ENCODE measurements at places on chromosomes 2 and 18. TPM values are rescaled to one million over a fixed set of nuclear protein-coding genes. Genes with fewer than 3 reads are reported as not detected.

DNA sequence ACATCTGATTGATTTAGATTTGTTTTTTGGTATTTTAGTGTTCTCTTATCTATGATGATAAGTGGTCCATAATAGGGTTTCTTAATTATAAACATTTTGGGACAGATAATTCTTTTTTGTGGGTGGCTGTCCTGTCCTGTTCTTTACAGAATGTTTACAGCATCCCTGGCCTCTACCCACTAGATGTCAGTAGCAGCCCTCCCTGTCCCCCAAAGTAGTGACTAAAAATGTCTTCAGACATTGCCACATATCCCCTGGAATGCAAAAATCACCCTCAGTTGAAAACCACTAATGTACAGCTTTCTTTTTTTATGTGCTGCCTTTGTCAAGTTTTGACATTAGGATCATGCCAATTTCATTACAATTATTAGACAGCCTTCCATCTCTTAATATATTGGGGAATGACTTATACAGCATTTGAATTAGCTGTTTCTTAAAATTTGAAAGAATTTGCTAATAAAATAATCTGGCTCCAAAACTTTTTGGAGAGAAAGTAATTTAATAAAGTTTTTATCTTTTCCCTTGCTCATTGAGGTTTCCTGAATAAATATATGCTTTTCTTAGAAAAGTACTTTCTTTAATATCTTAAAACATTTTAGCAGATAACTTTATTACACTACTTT lies 19.5 kb downstream of the WIPF1 start:
- DNase-seq, result no peak

DNA sequence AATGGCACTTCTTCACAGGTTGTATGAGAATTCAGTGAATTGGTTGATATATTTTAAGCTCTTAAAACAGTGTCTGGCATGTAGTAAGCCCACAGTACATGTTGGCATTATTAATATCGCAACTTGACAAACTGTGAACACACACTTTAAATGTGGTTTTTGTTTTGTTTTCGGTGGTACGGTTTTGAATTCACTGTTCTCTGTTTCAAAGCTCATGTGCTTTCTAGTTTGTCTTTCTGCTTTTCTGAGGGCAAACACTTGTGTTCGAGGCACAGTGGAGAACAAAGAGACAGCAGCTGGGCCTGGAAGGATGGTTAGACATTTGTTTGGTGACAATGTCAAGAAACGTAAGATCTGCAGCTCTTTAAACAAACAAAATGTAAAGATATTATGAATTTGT lies 276.5 kb upstream of the MC4R start:
- DNase-seq, result no peak

GRCh38 chr2:167758292-167758691 lies 489.1 kb downstream of the STK39 start:
- no peak for DNase-seq

DNA sequence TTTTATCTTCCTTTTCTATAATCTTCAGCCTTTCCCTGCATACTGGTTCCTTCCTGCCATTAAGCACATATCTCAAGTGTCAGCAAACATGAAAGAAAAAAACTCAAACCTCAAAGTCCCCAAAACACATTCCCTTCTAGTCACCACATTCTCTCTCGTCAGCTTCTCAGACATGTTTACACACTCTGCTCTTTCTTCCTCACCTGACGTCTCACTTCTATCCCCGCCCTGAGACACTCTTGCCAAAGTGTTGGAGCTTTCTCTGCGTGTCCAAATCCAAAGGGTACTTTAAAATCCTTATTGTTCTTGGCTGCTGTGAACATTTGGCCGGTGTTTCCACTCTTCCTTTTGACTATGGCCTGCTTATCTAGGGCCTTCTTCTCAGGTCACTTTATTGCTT lies 47.9 kb downstream of the SOX11 start:
- no peak for DNase-seq

- DNase-seq, result no peak
Observed at GRCh38 chr2:201969938-201970785, 63.5 kb upstream of the FZD7 start.

DNA sequence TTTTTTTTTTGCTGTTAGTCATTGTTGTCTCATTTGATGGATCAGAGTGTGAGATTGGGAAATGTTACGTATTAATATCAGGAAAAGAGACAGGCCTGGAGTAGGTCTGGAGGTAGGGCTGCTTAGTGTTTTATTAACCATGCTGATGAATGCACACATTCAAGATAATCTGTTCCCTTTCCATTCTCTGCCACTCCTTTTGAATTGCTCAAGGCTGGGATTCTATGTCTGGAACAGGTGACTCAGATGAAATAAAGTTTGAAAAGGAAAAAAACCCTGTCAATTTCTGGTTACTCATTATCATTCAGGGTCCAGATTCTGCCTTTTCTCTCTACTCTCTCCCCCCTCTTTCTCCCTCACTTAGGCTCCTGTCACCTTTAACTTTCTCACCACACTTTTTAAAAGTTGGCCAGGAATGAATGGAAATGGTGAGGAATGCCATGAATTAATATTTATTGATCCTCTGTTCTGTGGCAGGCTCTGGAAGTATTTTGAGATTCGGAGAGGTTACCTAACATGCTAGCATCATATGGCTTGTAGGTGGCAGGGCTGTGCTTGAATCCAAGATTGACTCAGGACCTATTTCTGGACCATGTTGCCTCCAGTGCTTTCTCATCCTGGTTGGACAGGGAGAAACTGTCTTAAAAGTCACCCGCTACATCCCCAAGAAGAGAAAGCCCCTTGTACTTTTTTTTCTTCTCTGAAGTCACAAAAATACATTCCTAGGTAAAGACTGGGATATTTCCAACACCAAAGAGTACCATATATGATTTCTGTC lies 40.2 kb downstream of the MAP4K4 start:
- no peak for DNase-seq

- DNase-seq, result no peak
Observed at GRCh38 chr2:64635976-64636911, 17.5 kb downstream of the SERTAD2 start.

The GAD1 gene
- total RNA-seq, result not detected

The WDCP gene
- total RNA-seq, result 8.6 TPM

The BOLL gene
- total RNA-seq, result not detected

The INPP5D gene
- total RNA-seq, result 4.9 TPM

The DAW1 gene
- total RNA-seq, result 0.19 TPM

The SGO2 gene
- total RNA-seq, result 1.6 TPM

The ALKAL2 gene
- total RNA-seq, result 1.1 TPM

The APCDD1 gene
- total RNA-seq, result 38.0 TPM

The AQP4 gene
- 1.9 TPM for total RNA-seq

The GRP gene
- total RNA-seq, result not detected

The STAT4 gene
- total RNA-seq, result 0.82 TPM

All from left ventricle myocardium inferior (tissue), 1 donor.